CD4-positive, CD25-positive, alpha-beta regulatory T cell (primary cell): ENCODE measurements at places on chromosomes 6 and 20. TPM values are rescaled to one million over a fixed set of nuclear protein-coding genes. Genes with fewer than 3 reads are reported as not detected.

The CEBPB gene
- total RNA-seq = 17.3 TPM

- no peaks in the 10 kb centered on the region for H3K36me3 ChIP-seq
- peaks cover 10% of the 10 kb centered on the region for H3K4me1 ChIP-seq
- no peak for DNase-seq
These were observed 107.2 kb upstream of the PLEKHG1 start for GRCh38 chr6:150492507-150492906.

- peaks cover 42% of the 10 kb centered on the region for H3K4me1 ChIP-seq
- no peaks in the 10 kb centered on the region for H3K27me3 ChIP-seq
- peak overlapping the region; percentile 39 for H3K4me3 ChIP-seq
These were observed 46.6 kb downstream of the DUSP22 start for GRCh38 chr6:338815-339262.

DNA sequence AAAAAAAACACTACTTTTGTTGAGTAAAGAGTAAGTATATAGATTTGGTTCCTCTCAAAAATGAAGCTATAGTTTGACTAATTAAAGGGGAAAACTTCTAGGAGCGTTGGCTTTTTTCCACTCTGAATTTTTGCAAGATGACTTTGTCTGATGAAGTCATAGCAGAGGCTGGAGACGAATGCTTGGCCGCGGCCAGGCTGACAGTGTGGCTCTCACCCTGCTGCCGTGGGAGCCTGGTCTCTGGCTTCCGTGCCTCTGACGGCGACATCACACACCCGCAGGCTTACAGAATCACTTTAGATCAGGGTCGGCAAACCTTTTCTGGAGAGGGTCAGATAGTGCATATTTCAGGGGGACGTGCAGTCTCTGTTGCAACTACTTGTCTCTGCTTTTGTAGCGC lies 145.0 kb downstream of the PHACTR3 start:
- DNase-seq = no peak
- H3K27me3 ChIP-seq = no peaks in the 10 kb centered on the region

GRCh38 chr6:158836625-158837311 lies 17.6 kb upstream of the EZR start:
- H3K27me3 ChIP-seq = peaks cover 2% of the 10 kb centered on the region
- H3K36me3 ChIP-seq = no peaks in the 10 kb centered on the region
- H3K27ac ChIP-seq = no peak overlapping the region
- DNase-seq = no peak
- no peak overlapping the region for H3K4me3 ChIP-seq

The BIRC7 gene
- total RNA-seq = not detected

The RSPH9 gene
- 0.15 TPM for total RNA-seq

The AGPAT1 gene
- total RNA-seq = 23.9 TPM
